Calu3 (cell line): ENCODE measurements at places on chromosomes 1 and 21. TPM values are rescaled to one million over a fixed set of nuclear protein-coding genes. Genes with fewer than 3 reads are reported as not detected.

GRCh38 chr1:158564608-158565007 lies 5.8 kb downstream of the OR6P1 start:
- DNase-seq: no peak
- H3K27me3 ChIP-seq: peaks cover 37% of the 10 kb centered on the region

GRCh38 chr1:27300341-27301051 lies 21.5 kb upstream of the TMEM222 start:
- peak; percentile 76 for DNase-seq
- H3K4me3 ChIP-seq: no peak overlapping the region
- no peaks in the 10 kb centered on the region for H3K4me1 ChIP-seq
- no peak overlapping the region for H3K27ac ChIP-seq
- no peaks in the 10 kb centered on the region for H3K27me3 ChIP-seq

GRCh38 chr1:198363625-198364151 lies 176.8 kb downstream of the ATP6V1G3 start:
- H3K36me3 ChIP-seq: no peaks in the 10 kb centered on the region
- H3K27ac ChIP-seq: no peak overlapping the region
- H3K4me1 ChIP-seq: no peaks in the 10 kb centered on the region
- no peak overlapping the region for H3K4me3 ChIP-seq

DNA sequence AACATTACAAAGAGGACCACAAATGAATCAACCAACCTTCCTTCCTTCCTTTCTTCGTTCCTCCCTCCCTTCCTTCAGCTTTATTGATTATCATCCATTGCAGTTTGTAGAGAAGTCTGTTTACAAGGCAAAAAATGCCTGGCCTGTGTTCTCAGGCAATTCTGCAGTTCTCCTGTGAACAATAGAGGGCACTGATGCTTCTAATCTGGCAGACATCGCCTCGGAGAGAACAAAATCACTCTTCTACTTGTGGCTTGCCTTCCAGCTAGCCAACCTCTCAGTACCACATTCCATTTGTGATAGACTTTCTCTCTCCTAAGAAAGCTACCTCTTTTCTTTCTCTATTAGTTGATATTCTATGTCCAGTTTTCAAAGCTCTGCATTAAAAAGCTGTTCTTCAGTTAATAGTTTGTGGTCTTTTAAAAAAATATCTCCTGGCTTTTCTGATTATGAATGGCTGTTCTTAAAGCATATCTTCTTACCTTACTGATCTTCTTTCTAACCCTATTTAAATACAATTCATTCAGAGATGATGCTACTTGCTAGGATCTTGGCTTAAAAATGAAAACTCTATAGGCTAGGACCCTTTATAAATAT lies 26.9 kb upstream of the ESRRG start:
- no peaks in the 10 kb centered on the region for H3K36me3 ChIP-seq
- DNase-seq: peak; percentile 29
- no peak overlapping the region for H3K4me3 ChIP-seq
- no peak overlapping the region for H3K27ac ChIP-seq
- no peaks in the 10 kb centered on the region for H3K27me3 ChIP-seq
- no peaks in the 10 kb centered on the region for H3K4me1 ChIP-seq

GRCh38 chr1:31524186-31524901 lies 52.0 kb upstream of the TINAGL1 start:
- H3K27me3 ChIP-seq: no peaks in the 10 kb centered on the region
- no peaks in the 10 kb centered on the region for H3K36me3 ChIP-seq
- no peak for DNase-seq
- peaks cover 9% of the 10 kb centered on the region for H3K4me1 ChIP-seq
- no peak overlapping the region for H3K27ac ChIP-seq

Gene PTPRF
- 240 and 318 TPM in 2 replicates for total RNA-seq

GRCh38 chr1:25854554-25854953 lies 4.7 kb downstream of the AUNIP start:
- H3K36me3 ChIP-seq: peaks cover 17% of the 10 kb centered on the region
- H3K27ac ChIP-seq: no peak overlapping the region
- H3K4me3 ChIP-seq: no peak overlapping the region
- DNase-seq: no peak
- H3K27me3 ChIP-seq: no peaks in the 10 kb centered on the region

- H3K4me1 ChIP-seq: peaks cover 18% of the 10 kb centered on the region
- peak overlapping the region; percentile 99 for H3K4me3 ChIP-seq
- peaks cover 28% of the 10 kb centered on the region for H3K36me3 ChIP-seq
- H3K27ac ChIP-seq: peak overlapping the region; percentile 99
- no peaks in the 10 kb centered on the region for H3K27me3 ChIP-seq
These were observed 756 bp downstream of the ANKRD13C start for GRCh38 chr1:70353601-70354331.
